Breast epithelium (tissue), 4 donors: ENCODE measurements at places on chromosomes 12 and 14. TPM values are rescaled to one million over a fixed set of nuclear protein-coding genes. Genes with fewer than 3 reads are reported as not detected.

- H3K36me3 ChIP-seq = no peaks in the 10 kb centered on the region
- no peaks in the 10 kb centered on the region for H3K27me3 ChIP-seq
- no peak overlapping the region for H3K4me3 ChIP-seq
- DNase-seq = no peak
- H3K4me1 ChIP-seq = no peaks in the 10 kb centered on the region
- no peak overlapping the region for H3K27ac ChIP-seq
Measured at GRCh38 chr12:42186793-42187192, 42.1 kb upstream of the GXYLT1 start.

- no peaks in the 10 kb centered on the region for H3K36me3 ChIP-seq
- H3K4me3 ChIP-seq = no peak overlapping the region
Measured at GRCh38 chr12:125178222-125178621, 113.0 kb downstream of the AACS start.

The KRT6C gene
- not detected for total RNA-seq

The VRTN gene
- total RNA-seq = not detected
